HepG2 (cell line): ENCODE measurements at places on chromosomes 1 and 21. TPM values are rescaled to one million over a fixed set of nuclear protein-coding genes. Genes with fewer than 3 reads are reported as not detected.

GRCh38 chr1:18953731-18954231 is 2.7 kb downstream of the IFFO2 start:
- DNase-seq, result no peak
- no peaks in the 10 kb centered on the region for H3K36me3 ChIP-seq
- H3K4me1 ChIP-seq, result peaks cover 82% of the 10 kb centered on the region
- no peak overlapping the region for H3K27ac ChIP-seq

GRCh38 chr1:35668506-35668905 is 27.2 kb upstream of the PSMB2 start:
- peaks cover 19% of the 10 kb centered on the region; the same call in 1 of the 3 replicates for H3K27me3 ChIP-seq
- no peak overlapping the region for H3K27ac ChIP-seq
- no peak overlapping the region for H3K4me3 ChIP-seq
- H3K4me1 ChIP-seq, result no peaks in the 10 kb centered on the region
- no peaks in the 10 kb centered on the region for H3K36me3 ChIP-seq

Gene RWDD3
- 21.2 and 22.7 TPM in 2 replicates for total RNA-seq

Gene CLCA1
- not detected in 2 replicates for total RNA-seq

- no peaks in the 10 kb centered on the region for H3K27me3 ChIP-seq
- H3K4me1 ChIP-seq, result peaks cover 32% of the 10 kb centered on the region
- DNase-seq, result no peak
- H3K4me3 ChIP-seq, result no peak overlapping the region
- no peaks in the 10 kb centered on the region for H3K36me3 ChIP-seq
Measured at GRCh38 chr1:10671622-10672342, 124.7 kb downstream of the CASZ1 start.

GRCh38 chr21:41403966-41404365 is 22.1 kb upstream of the MX1 start:
- H3K36me3 ChIP-seq, result peaks cover 5% of the 10 kb centered on the region
- no peaks in the 10 kb centered on the region for H3K4me1 ChIP-seq
- no peaks in the 10 kb centered on the region for H3K27me3 ChIP-seq
- no peak overlapping the region for H3K4me3 ChIP-seq

DNA sequence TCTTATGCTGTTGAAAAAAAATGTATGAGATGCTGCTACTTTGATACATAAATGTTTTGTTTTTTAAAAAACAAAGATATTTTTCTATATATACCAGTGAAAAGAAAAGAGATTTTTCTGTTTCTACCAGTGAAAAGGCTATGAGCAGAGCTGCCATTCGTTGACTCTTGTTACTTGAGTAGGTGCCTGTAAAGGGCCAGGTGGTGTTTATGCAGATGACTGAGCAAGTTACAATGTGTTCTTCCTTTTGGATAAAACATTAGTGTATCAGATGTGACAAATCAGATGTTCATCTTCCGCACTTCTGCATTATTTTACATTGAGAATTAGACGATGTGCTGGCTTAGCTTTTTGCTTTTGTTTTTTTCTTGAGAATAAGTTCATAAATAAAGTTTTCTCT is 45.4 kb downstream of the BARHL2 start:
- H3K4me3 ChIP-seq, result no peak overlapping the region
- no peak overlapping the region for H3K27ac ChIP-seq
- H3K36me3 ChIP-seq, result no peaks in the 10 kb centered on the region
- H3K27me3 ChIP-seq, result no peaks in the 10 kb centered on the region
- H3K4me1 ChIP-seq, result no peaks in the 10 kb centered on the region
- DNase-seq, result no peak

DNA sequence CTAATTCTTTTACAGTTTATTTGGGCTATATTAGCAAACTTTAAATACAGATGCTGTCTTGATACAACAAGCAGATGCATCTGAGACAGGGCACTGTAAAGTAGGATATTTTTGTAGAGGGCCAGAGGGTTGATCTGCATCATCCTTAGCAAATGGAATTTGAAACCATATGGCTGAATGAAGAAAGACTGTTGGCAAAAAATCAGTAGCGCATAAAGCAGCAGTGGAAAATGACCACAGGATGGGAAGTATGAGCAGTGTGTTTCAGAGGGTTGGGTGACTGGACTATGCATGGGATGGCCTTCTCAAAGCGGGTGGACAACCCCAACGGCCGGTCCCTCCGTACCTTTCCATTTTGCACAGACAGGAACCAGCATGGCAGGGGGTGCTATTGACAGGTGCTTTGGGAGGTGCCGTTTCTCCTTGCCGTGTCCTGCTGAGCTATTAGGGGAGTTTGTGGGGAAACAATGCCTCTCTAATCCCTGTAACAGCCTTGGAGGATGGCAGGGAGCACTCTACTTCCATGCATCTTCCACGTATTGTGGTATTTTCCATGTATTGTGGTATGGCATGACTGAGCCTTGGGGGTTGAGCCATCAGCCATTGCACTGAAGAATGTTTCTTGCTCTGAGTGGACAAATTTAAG is 5.9 kb downstream of the LRRC8B start:
- H3K27me3 ChIP-seq, result no peaks in the 10 kb centered on the region
- DNase-seq, result no peak
- H3K4me3 ChIP-seq, result no peak overlapping the region
- no peak overlapping the region for H3K27ac ChIP-seq

GRCh38 chr21:33998402-33998801 is 75.0 kb upstream of the MRPS6 start:
- DNase-seq, result no peak
- H3K27me3 ChIP-seq, result peaks cover 4% of the 10 kb centered on the region; the same call in 1 of the 3 replicates
- H3K27ac ChIP-seq, result no peak overlapping the region
- no peak overlapping the region for H3K4me3 ChIP-seq
- 0 out of 2 replicates have a peak, but pooled peaks cover 8% of the 10 kb centered on the region for H3K4me1 ChIP-seq

DNA sequence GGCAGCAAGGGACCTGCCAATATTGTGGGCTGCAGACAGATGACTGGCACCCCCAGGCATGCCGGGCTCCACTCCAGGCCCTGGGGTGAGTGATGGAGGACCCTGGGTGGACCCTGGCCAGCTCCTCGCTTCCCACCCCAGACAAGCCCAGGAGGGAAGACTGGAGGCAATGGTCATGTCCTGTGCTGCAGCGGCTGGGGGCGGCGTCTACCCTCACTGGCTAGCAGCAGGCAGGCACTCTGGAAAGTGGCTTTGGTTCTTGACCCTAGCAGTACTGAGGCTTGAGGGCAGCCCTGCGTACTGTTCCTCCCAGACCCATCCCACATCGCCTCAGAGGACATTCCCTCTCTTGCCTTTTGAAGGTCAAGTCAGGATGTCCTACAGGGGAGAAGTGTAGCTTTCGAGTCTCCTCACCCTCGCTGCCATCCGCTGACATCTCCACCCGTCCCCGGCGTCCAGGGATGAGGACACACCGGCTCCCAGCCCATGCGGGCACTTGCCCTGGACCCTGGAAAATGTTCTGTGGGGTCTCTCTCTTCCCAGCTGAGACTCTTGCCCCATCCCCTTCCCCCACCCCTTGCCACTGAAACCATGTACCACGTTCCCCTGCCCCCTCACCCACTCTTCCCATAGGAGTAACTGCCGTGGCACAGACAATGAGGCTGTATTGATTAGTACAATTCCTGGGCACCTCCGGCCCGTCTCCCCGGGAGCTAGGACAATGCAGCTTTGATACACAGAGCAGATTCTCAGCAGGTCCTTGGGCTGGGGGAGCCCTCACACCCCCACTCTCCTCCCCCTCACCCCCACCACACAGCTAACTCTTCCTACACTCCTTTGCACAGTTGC is 15.0 kb downstream of the SLC6A9 start:
- H3K4me3 ChIP-seq, result no peak overlapping the region
- no peaks in the 10 kb centered on the region for H3K27me3 ChIP-seq
- DNase-seq, result no peak
- peaks cover 41% of the 10 kb centered on the region for H3K4me1 ChIP-seq
- peaks cover 10% of the 10 kb centered on the region; the same call in 1 of the 3 replicates for H3K36me3 ChIP-seq

Gene LCE2D
- total RNA-seq, result not detected in 2 replicates

- no peak overlapping the region for H3K4me3 ChIP-seq
- H3K36me3 ChIP-seq, result no peaks in the 10 kb centered on the region
- DNase-seq, result no peak
- H3K27ac ChIP-seq, result no peak overlapping the region
- H3K4me1 ChIP-seq, result no peaks in the 10 kb centered on the region
Measured at GRCh38 chr1:31198150-31198549, 41.5 kb downstream of the NKAIN1 start.

- H3K4me1 ChIP-seq, result no peaks in the 10 kb centered on the region
- no peaks in the 10 kb centered on the region for H3K27me3 ChIP-seq
- no peak overlapping the region for H3K4me3 ChIP-seq
- no peak for DNase-seq
Measured at GRCh38 chr1:212402666-212403321, 11.9 kb downstream of the PACC1 start.

GRCh38 chr1:215001419-215002021 is 81.0 kb upstream of the KCNK2 start:
- no peaks in the 10 kb centered on the region for H3K4me1 ChIP-seq
- H3K27me3 ChIP-seq, result no peaks in the 10 kb centered on the region
- no peak overlapping the region for H3K4me3 ChIP-seq

Gene TEDDM1
- total RNA-seq, result not detected in 2 replicates

GRCh38 chr1:227886503-227886961 is 61.2 kb downstream of the WNT9A start:
- H3K27ac ChIP-seq, result no peak overlapping the region
- H3K4me3 ChIP-seq, result no peak overlapping the region
- no peaks in the 10 kb centered on the region for H3K36me3 ChIP-seq
- no peaks in the 10 kb centered on the region for H3K4me1 ChIP-seq
- DNase-seq, result no peak

DNA sequence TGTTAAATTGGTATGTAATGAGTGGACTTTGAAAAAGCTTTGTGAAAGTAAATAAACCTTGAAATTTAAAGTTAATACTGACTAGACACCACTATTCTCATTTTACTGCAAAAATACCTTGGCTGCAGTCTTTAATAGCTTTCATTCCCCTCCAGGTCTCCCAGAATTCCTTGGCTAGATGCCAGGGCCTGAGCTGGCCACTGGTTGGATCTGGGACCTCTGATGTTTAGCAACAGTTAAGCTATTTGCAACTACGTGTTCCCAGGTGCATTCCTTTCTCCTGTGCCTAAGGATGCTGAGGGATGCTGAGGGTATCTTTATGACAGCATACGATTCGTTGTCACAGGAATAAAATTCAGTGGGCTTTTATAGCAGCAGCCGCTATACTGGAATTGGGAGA is 938.7 kb downstream of the TTLL7 start:
- H3K27me3 ChIP-seq, result no peaks in the 10 kb centered on the region
- H3K36me3 ChIP-seq, result no peaks in the 10 kb centered on the region
- no peak for DNase-seq
- no peak overlapping the region for H3K4me3 ChIP-seq

Gene RPS6KA1
- 24.0 and 24.2 TPM in 2 replicates for total RNA-seq

- no peaks in the 10 kb centered on the region; the same call in 1 of the 2 replicates for H3K27me3 ChIP-seq
- no peak for DNase-seq
- no peak overlapping the region for H3K27ac ChIP-seq
Measured at GRCh38 chr1:162861625-162862024, 650 bp upstream of the CCDC190 start.

Gene TXLNA
- 67.8 and 70.7 TPM in 2 replicates for total RNA-seq

Gene LAD1
- 41.2 and 65.6 TPM in 2 replicates for total RNA-seq

GRCh38 chr1:203100516-203100869 is 14.7 kb upstream of the MYOG start:
- H3K27me3 ChIP-seq, result peaks cover 2% of the 10 kb centered on the region; the same call in 1 of the 2 replicates
- no peak for DNase-seq
- H3K36me3 ChIP-seq, result no peaks in the 10 kb centered on the region

- H3K36me3 ChIP-seq, result no peaks in the 10 kb centered on the region
- H3K4me1 ChIP-seq, result no peaks in the 10 kb centered on the region
- H3K4me3 ChIP-seq, result no peak overlapping the region
Measured at GRCh38 chr1:208009303-208009702, 98.4 kb upstream of the CD34 start.

GRCh38 chr1:112245114-112245513 is 150.9 kb upstream of the CTTNBP2NL start:
- H3K27me3 ChIP-seq, result no peaks in the 10 kb centered on the region; the same call in 1 of the 2 replicates
- no peaks in the 10 kb centered on the region for H3K36me3 ChIP-seq
- H3K4me3 ChIP-seq, result no peak overlapping the region
- no peak for DNase-seq

- H3K27ac ChIP-seq, result peak overlapping the region; percentile 75
- H3K36me3 ChIP-seq, result no peaks in the 10 kb centered on the region
- H3K4me3 ChIP-seq, result peak overlapping the region; percentile 30
- H3K27me3 ChIP-seq, result no peaks in the 10 kb centered on the region
- peak; percentile 91 for DNase-seq
Measured at GRCh38 chr1:50853325-50853724, 106.7 kb downstream of the FAF1 start.

DNA sequence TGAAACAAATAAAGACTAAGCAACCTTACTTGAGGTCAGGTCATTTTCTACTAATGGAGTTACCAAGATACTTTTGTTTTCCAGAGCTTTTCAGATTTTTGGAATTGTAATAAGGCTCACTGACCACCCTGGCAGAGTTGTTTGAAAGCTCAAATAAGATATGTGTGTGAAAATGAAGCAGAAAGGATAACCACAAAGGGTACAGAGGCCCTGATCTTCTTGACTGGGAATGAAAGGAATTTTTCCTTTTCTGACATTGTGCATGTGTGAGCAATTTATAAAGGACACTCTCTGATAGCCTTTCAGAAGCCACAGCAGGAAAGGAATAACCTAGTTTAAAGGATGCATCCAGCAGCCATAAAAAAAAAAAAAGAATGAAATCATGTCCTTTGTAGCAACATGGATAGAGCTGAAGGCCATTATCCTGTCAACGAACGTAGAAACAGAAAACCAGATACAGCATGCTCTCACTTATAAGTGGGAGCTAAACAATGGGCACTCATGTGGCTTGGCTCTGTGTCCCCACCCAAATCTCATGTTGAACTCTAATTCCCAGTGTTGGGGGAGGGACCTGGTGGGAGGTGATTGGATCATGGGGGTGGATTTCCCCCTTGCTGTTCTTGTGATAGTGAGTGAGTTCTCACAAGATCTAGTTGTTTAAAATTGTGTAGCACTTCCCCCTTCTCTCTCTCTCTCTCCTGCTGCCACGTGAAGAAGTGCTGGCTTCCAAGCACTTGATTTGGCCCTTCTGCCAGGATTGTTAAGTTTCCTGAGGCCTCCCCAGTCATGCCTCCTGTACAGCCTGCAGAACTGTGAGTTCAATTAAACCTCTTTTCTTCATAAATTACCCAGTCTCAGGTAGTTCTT is 3.1 kb upstream of the SRP9 start:
- H3K27ac ChIP-seq, result no peak overlapping the region
- no peak for DNase-seq
- peaks cover 67% of the 10 kb centered on the region for H3K4me1 ChIP-seq
- H3K36me3 ChIP-seq, result no peaks in the 10 kb centered on the region

- no peak overlapping the region for H3K27ac ChIP-seq
- H3K27me3 ChIP-seq, result no peaks in the 10 kb centered on the region
- H3K36me3 ChIP-seq, result peaks cover 14% of the 10 kb centered on the region
Measured at GRCh38 chr21:37224861-37225839, 42.0 kb downstream of the VPS26C start.

Gene BCL2L15
- total RNA-seq, result 0.27 TPM in 1 of 2 replicates, not detected in the other
